ENCODE measurements at places on chromosomes 5 and 9.

GRCh38 chr5:88758184-88758583 lies 124.8 kb downstream of the MEF2C start:
- no peak for DNase-seq

DNA sequence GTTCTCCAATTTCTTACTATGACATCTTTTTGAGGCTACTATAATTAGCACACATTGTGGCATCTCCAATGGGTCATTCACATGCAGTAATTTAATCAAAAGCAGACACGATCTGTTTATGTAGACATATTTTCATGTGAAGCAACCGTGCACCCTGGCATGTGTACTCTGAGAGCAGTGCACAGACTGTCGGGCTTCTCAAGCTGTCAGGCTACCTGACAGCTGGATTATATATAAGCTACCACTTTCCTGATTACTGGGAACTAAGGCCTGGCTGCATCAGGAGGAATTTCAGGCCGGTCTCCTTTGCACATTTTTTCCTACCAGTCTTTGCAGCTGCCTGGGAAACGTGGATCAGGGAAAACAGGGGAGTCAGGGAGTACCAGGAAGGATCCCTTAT lies 197.5 kb downstream of the MAPKAP1 start:
- DNase-seq = no peak

GRCh38 chr5:172744123-172745104 lies 26.6 kb downstream of the DUSP1 start:
- DNase-seq = no peak

DNA sequence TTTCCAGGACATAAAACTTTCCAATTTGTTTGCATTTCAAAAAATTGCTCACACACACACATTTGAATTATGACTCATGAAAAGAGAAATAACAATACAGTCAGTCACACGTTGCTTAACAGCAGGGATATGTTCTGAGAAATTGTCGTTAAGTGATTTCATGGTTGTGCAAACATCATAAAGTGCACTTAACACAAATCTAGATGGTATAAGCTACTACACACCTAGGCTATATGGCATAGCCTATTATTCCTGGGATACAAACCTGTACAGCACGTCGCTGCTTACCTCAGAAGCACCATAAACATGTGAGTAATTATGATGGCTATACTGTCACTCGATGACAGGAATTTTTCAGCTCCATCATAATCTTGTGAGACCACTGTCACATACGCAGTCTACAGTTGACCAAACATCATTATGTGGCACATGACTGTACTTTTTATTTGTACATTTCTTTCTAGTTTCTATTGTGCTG lies 378.2 kb downstream of the ACTL7B start:
- DNase-seq = no peak

- DNase-seq = no peak
Measured at GRCh38 chr5:74630453-74631066, 10.0 kb downstream of the ENC1 start.

DNA sequence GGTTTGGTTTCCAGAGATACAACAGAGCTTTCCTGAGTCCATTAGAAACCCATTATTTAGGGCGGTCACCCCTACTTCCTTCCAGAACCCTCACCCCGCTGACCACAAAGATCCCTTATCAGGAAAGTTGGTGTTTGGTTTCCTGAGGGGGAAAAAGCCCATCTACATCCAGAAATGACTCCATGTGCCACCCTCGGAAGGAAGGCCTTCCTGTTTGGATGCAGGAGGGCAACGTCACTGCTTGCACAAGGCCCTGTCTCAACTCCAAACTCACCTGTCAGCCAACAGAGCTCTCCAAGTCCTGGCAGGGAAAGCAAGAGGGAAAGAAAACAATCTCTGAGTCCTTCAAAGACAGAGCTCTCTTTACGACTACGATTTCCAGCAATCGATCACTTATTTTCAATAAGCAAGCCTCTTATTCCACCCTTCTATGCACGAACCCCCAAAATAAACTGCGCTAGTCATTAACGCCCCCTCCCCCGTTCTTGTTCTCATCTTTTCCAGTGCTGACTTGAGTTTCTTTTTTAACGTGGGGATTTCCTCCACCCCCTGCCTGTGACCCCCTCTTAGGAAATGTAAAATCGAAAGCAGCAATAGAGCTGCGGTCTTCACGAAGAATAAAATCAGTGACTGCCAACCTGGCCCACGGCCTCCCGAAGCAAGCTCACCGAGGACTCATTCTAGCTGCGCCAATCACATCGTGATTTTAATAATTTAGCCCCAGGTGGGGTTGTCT lies 35.7 kb upstream of the NTNG2 start:
- peak; percentile 36 for DNase-seq

DNA sequence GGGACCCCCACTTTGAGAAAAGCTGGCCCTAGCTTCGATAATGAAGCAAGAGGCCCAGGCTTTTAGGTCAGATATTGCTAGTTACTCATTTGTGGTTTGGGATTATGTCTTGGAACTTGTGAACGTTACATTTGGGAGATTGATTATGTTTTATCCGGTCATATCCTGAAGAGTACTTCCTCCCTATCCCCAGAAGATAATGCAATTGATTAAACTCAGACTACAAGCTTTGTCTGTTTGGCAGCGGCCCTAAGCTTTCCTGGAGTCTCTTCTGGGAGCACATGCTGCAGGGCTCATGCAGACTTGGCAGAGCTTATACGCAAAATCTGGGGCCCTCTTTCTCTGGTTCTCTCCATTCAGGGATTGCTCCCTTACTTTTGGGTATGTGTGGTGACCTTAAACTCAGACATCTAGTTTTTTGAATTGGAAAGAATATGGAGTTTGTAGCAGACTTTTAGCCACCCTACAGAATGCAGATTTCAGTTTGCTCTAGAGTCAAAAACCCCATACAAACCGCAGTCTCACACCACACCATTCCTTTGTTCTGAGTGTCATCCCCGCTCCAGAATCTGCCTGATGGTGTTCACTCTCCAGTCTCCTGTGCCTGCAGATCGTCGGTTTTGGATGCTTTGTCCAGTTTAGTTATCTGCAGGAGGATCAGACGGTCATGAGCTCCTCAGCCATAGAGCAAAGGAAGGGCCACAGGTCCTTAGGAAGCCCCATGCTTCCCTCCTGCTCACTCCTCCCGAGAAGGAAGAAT lies 449.5 kb upstream of the TRPC7 start:
- no peak for DNase-seq

DNA sequence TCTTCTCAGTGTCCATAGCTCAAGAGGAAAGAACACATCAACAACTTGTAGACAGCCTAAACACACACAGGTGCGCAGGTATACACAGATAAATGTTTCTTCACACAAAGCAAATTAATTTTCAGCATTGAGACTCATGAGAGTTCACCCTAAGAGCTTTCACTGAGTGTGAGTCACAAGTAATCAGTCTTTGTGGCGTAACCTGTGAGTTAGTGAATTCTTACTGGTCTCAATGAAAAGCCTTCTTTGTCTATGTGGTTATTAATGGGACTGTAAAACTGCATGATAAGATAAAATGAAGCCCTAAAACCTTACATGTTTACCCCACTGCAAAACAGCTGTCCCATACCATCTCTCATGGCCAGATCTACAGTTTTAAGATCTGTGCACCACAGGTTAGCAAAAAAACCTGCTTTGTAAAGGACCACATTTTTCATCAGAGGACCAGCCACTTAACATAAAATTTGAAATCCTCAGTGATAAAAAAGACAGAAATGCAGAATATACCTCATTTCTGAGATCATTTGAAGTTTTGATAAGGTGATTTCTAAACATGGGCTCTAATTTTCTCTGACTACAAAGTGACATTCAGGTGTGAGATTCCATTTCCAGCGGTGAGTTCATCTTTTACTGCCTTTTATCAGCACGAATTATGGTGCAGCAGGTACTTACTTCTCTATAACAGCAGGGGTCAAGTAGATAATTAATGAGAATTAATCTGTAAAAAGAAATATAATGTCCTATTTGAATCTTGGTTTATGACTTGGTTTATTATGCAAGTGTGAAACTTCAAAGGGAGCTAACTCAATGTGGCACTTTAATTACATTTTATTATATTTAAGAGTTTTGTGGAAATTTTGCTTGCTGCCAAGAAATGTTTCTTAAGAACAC lies 335.7 kb upstream of the PIK3R1 start:
- no peak for DNase-seq

- no peak for DNase-seq
Measured at GRCh38 chr9:91151718-91152095, 210.0 kb downstream of the AUH start.

GRCh38 chr5:108639366-108639765 lies 108.3 kb upstream of the FER start:
- no peak for DNase-seq

DNA sequence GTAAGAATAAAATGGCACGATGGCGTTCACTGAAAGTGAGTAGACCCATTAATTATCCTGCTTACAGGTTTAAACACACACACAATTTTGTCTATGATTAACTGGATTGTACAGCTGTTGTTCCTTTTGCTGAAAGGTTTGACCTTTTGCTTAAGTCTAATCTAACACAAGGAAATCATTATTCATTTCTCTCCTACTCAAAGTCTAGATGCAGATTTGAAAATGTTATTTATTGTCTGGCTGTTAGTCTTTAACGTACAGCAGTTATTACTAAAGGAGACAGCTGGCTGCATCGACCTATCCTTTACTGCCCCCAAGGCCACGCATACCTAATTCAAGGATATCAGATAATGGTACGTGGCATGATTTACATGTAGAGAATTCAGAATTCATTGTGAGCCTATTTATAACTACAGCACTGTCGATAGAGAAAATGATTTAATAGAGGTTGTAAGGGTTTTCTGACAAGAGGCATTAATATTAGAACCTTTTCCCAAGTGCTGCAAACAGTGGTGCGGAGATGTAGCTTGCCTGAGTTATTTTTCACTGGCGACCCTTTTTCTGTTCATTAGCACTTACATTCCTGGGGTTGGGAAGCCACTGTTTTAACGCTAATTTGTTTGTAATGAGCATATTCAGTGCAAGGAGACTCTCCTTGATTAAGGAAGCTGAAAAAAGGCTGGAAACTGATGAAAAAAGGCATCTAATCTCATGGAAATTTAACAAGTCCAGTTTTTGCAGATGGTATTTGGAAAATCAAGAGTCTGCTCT lies 368.4 kb upstream of the GRAMD2B start:
- DNase-seq = no peak

DNA sequence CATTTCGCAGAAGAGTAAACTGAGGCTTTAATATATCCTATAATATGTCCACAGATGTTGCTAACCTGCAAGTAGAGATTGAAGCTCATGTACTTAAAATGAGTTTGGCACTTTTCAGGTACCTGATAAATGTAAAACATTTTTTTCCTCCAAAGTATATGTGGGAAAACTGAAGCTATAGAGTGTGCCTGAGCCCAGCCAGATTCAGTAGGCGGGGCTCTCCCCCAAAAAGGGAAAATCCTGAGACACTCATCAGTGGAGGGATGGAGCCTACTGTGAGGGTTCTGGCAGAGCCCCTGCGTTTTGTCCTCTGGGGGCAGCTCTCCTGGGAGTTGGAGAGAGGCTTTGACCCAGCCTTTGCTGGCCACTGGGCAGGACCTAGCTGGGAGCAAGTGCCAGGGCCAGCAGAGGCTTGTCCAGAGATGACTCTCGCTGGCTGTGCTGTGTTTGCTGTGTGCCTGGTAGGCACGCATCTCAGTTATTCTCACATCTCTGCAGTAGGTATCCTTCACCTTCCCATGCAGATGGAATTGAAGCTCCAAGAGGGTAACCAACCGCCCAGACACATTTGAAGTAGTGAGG lies 81.1 kb upstream of the SPRY4 start:
- DNase-seq = no peak

DNA sequence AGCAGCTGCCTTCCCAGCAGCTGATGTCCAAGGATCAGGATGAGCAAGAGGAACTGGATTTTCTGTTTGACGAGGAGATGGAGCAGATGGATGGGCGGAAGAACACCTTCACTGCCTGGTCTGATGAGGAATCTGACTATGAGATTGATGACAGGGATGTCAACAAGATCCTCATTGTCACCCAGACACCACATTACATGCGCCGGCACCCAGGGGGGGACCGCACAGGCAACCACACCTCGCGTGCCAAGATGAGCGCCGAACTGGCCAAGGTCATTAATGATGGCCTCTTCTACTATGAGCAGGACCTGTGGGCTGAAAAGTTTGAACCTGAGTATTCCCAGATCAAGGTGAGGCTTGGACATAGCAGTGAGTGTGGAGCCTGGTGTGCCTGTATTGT lies 46.9 kb downstream of the LARP1 start:
- no peak for DNase-seq

DNA sequence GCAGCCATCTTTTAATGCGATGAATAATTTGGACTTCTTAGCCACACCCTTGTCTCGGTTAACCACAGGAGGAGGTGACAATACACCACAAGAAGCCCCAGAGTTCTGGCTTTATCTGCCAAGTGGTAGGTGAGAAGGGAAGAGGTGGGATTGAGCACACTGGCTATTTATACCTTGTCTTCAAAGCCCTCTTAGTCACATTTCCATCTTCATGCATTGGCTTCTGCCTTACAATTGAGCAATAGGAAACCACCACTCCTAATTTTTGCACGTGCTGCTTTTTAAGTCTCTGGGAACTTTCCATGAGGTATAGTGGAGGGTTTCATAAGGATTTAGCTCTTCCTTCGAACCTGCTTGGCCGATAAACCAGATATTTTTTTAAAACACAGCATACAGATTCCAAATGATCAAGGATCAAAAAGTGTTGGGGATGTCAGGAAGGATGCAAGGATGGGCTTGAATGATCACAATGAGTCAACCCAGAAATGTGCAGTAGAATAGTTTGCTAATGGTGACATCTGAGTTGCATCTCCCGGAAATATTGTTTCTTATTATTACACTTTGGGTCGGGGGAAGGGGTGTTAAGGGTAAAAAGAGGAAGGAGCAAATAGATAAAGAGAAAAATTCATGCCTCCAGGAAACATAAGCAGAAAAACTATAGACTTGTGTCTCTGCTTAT lies 25.5 kb downstream of the PLAC8L1 start:
- no peak for DNase-seq

GRCh38 chr5:150700246-150700593 lies 642 bp downstream of the RBM22 start:
- no peak for DNase-seq

DNA sequence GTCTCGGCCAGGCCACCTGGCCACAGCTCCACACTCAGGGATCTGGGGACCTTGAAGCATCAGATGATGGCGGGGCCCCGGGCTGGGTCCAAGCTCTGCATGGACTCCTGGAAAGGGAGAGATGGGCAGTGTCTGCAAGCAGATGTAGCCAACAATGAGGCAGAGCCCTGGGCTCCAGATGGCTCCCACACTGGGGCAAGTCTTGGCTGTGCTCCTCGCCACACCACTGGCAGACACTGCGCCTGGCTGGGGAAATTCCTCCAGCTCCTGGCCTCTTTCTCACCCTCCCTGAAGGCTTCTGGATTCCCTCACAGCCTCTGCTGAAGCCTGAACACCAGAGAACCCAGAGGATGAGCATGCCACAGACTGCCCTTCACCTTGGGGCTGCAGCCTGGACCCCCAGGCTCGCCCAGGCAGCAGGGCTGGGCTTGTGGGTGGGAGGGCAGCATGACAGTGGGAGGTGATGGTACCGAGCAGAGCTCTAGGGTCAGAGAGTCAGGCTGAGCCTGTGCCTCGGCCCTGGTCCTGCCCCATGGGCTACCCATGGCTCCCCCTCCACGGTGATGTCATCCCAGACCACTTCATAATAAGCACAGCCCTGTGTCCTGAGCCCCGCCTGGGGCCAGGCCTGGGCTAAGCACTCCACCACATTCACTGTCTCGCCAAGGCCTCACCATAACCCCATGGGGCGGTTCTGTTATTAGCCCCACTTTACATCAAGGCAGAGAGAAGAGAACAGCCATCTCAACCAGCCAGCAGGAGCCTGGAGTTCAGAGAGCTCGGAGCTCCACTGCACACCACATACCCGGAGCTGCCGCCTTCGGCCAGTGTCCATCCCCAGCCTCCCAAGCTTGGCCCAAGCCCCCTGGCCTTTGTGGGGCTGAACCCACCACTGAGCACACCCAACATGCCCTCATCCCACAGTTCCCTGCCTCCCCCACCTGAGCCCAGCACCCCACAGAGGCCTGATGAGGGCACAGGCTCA lies 62.2 kb upstream of the ADAMTS2 start:
- DNase-seq = no peak
